ENCODE measurements at places on chromosomes 1 and 21.

GRCh38 chr1:40315795-40316594, 1.1 kb downstream of the COL9A2 start:
- peaks cover 8% of the 10 kb centered on the region for H3K27me3 ChIP-seq
- H3K4me1 ChIP-seq = peaks cover 5% of the 10 kb centered on the region
- H3K4me3 ChIP-seq = peak overlapping the region; percentile 56
- H3K27ac ChIP-seq = peak overlapping the region; percentile 30

GRCh38 chr1:50603274-50604271, 180.3 kb upstream of the DMRTA2 start:
- peak overlapping the region; percentile 45 for H3K27ac ChIP-seq
- H3K4me1 ChIP-seq = no peaks in the 10 kb centered on the region
- H3K27me3 ChIP-seq = no peaks in the 10 kb centered on the region
- no peaks in the 10 kb centered on the region for H3K36me3 ChIP-seq
- H3K4me3 ChIP-seq = no peak overlapping the region

GRCh38 chr1:88661188-88661587, 22.9 kb upstream of the PKN2 start:
- no peak for DNase-seq
- no peaks in the 10 kb centered on the region for H3K4me1 ChIP-seq
- no peaks in the 10 kb centered on the region for H3K27me3 ChIP-seq
- no peak overlapping the region for H3K4me3 ChIP-seq
- no peaks in the 10 kb centered on the region for H3K36me3 ChIP-seq

GRCh38 chr1:184563308-184563707, 176.5 kb downstream of the C1orf21 start:
- no peak overlapping the region for H3K4me3 ChIP-seq
- no peaks in the 10 kb centered on the region for H3K27me3 ChIP-seq
- H3K36me3 ChIP-seq = no peaks in the 10 kb centered on the region
- H3K27ac ChIP-seq = peak overlapping the region; percentile 4

- H3K36me3 ChIP-seq = no peaks in the 10 kb centered on the region
- H3K27ac ChIP-seq = peak overlapping the region; percentile 66
- H3K4me3 ChIP-seq = no peak overlapping the region
- no peak for DNase-seq
- H3K27me3 ChIP-seq = no peaks in the 10 kb centered on the region
- peaks cover 7% of the 10 kb centered on the region for H3K4me1 ChIP-seq
Measured at GRCh38 chr1:68218490-68218889, 13.8 kb downstream of the WLS start.

DNA sequence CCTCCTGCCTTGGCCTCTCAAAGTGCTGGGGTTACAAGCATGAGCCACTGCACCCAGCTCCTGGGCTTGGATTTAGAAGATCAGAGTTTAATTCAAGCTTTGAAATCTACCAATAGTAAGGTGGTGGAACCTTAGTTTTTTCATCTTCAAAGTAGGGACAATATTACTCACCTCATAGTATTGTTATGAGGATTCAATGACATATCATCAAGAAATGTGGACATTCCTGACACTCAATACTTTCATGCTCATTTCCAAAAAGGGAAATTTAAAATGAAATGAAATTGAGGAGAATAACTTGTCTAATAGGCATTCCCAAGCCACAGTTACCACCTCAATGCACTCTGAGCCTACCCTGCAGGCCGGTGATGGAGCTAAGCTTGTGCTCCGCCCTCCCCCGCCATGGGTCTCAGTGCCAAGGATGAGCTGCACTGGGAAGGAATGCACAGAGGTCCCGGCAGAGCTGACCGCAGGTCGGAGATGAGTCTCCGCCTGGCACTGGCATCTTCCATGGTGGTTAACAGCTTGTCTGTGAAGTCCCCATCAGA, 56.5 kb upstream of the BCAR3 start:
- no peak overlapping the region for H3K27ac ChIP-seq
- H3K27me3 ChIP-seq = no peaks in the 10 kb centered on the region
- H3K36me3 ChIP-seq = no peaks in the 10 kb centered on the region
- peaks cover 3% of the 10 kb centered on the region for H3K4me1 ChIP-seq
- DNase-seq = peak; percentile 81
- no peak overlapping the region for H3K4me3 ChIP-seq

GRCh38 chr1:205325334-205325884, 3.9 kb upstream of the NUAK2 start:
- H3K4me1 ChIP-seq = no peaks in the 10 kb centered on the region
- H3K4me3 ChIP-seq = no peak overlapping the region
- DNase-seq = peak; percentile 55
- H3K36me3 ChIP-seq = no peaks in the 10 kb centered on the region
- H3K27me3 ChIP-seq = peaks cover 6% of the 10 kb centered on the region
- H3K27ac ChIP-seq = no peak overlapping the region

DNA sequence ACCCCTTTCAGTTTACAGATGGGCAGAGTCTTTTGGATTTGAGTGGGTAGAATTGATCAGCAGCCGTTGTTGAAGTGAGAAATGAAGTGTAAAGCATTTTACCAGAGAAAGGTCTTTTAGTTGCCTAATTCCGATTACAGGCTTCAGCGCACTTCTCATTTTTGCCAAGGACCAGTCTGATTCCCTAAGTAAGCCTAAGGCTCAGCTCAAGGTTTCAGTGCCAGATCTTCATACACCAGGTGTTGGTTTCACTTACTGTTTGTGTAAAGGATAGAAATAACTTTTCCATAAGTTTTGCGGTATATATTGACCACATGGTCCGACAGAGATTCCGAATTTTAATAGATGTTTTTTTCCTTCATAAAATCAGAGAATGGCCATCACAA, 83.9 kb upstream of the BMP8A start:
- no peaks in the 10 kb centered on the region for H3K27me3 ChIP-seq
- H3K27ac ChIP-seq = no peak overlapping the region
- no peak for DNase-seq
- peak overlapping the region; percentile 91 for H3K4me3 ChIP-seq

DNA sequence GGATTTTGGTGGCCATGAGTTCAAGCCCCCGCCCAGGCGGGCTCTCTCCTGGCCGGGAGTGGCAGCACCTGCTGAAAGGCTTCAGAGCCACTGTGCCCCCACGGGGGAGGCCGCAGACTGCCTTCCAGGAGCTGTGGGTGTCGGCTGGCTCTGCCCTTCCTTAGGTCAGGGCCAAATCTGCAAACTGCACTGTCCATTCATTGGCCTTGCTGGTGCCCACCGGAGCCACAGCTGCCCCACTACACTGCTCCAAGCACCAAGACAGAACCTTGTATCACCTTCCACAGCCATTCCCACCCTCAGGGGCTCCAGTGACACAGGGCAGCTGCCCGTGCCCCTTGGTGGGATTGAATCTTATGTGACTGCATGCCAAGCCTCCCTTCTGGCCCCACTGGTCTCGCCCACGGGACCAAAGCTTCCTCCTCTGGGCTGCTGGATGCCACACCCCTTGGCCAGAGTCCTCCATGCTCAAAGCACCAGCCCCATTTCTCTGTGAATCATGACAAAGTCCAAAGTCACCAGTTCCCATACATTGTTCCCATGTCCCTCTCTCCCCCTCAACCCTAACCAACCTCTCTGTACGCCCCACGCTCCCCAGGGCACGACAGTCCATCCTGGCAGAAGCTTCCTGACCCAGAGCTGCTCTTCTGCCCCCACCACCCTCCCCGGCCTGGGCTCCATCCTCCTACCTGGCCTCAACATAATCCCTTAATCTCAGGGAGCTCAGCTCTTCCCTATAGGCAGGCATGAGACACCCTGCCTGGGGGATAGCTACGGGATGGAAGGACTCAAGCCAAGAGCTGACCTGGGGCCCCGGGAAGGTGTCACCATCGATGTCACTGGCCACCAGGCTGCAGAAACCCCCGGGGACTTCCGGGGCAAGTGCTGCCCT, 20.9 kb upstream of the GPR153 start:
- no peak for DNase-seq
- no peaks in the 10 kb centered on the region for H3K4me1 ChIP-seq
- no peak overlapping the region for H3K27ac ChIP-seq
- no peaks in the 10 kb centered on the region for H3K36me3 ChIP-seq
- no peaks in the 10 kb centered on the region for H3K27me3 ChIP-seq

- H3K27me3 ChIP-seq = no peaks in the 10 kb centered on the region
- no peak overlapping the region for H3K27ac ChIP-seq
- no peaks in the 10 kb centered on the region for H3K36me3 ChIP-seq
- no peak for DNase-seq
Measured at GRCh38 chr1:153058826-153059784, 1.8 kb upstream of the SPRR2A start.

DNA sequence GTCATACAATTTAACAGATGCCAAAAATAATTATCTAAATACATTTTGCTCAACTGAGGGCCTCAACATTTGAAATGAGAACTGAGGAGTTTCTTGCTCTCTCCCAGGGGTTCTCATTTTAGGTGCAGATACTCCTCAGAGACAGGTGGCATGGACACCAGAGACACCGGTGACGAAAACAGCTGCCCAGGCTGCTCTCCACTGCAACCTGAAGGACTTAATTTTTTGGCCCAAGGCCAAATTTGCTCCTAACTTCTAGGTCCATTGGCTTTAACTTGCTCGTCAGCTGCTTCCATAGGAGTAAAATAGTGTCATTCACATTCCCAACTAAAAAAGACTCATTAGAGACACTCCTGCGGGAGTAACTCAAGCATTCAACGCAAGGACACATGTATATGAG, 87.0 kb downstream of the NRIP1 start:
- H3K4me3 ChIP-seq = no peak overlapping the region
- no peaks in the 10 kb centered on the region for H3K4me1 ChIP-seq
- no peaks in the 10 kb centered on the region for H3K27me3 ChIP-seq
- no peak for DNase-seq
- H3K36me3 ChIP-seq = no peaks in the 10 kb centered on the region
- no peak overlapping the region for H3K27ac ChIP-seq

DNA sequence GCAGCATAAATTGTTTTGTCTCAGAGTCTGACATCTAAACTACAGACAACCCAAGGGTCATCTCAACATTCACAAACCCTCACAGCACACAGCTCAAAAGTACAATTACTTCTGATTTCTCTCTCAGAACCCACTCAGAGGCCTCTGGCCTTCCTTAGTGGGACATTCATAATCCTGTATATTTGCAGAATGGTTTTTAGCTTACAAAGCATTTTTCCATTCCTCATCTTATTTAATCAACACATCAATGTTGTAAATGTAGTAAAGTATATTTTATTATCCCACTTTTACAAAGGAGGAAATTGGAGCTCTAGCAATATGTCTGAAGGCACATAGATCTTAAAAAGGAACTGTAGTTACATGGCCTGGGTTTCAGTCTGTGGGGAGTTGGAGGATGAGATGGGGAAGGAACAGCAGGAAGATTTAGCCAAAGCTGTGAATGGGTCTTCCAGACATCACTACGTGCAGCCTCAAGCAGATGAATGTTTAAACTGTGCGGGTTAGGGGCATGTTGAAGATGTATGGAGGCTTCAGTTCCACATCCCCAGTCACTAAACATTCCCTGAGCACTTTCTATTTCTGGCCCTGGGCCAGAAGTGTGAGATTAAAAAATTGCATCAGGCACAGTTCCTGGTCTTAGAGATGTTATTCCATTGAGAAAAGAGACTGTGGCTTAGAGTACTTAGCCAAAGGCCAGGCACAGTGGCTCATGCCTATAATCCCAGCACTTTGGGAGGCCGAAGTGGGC, 13.3 kb downstream of the AKNAD1 start:
- no peak overlapping the region for H3K4me3 ChIP-seq
- no peaks in the 10 kb centered on the region for H3K36me3 ChIP-seq
- no peaks in the 10 kb centered on the region for H3K4me1 ChIP-seq

GRCh38 chr1:202589190-202589930, 120.9 kb downstream of the SYT2 start:
- peak overlapping the region; percentile 95 for H3K27ac ChIP-seq
- H3K4me1 ChIP-seq = peaks cover 11% of the 10 kb centered on the region
- DNase-seq = peak; percentile 82
- H3K4me3 ChIP-seq = peak overlapping the region; percentile 23
- H3K27me3 ChIP-seq = no peaks in the 10 kb centered on the region
- no peaks in the 10 kb centered on the region for H3K36me3 ChIP-seq

DNA sequence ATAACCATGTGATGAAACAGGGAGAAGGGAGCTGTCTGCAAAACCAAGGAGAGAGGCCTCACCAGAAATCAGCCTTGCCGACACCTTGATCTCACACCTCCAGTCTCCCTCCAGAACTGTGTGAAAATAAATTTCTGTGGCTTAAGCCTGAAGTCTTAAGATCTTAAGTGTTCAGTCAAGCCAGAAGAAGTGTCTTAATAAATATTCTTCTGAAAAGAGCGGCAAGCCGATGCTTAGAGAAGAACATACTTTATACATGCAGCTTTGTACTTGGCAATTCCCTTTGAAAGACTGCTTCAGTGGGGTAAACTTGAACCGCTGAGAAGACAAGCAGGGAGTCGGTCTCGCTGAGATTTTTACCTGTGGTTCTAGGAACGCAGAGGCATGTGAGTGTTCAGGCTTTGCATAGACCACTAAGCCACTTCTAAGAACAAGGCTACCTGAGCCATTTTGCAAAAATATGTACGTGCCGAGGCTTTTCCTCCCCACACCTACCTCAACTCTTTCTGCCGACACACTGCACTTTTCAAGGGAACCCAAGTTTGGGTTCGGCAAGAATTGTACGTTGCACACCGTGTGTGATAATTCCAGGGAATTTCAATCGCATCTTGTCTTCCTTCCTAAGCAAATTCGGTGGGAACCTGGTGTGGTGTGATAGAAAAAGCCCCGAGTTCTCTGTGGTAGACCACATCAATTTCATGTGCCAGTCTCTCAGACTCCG, 3.4 kb downstream of the RUNX1 start:
- no peak overlapping the region for H3K27ac ChIP-seq
- no peak for DNase-seq
- no peak overlapping the region for H3K4me3 ChIP-seq

GRCh38 chr1:192067360-192067759, 90.9 kb upstream of the RGS18 start:
- DNase-seq = no peak
- no peak overlapping the region for H3K4me3 ChIP-seq
- no peaks in the 10 kb centered on the region for H3K4me1 ChIP-seq
- no peak overlapping the region for H3K27ac ChIP-seq
- no peaks in the 10 kb centered on the region for H3K36me3 ChIP-seq

DNA sequence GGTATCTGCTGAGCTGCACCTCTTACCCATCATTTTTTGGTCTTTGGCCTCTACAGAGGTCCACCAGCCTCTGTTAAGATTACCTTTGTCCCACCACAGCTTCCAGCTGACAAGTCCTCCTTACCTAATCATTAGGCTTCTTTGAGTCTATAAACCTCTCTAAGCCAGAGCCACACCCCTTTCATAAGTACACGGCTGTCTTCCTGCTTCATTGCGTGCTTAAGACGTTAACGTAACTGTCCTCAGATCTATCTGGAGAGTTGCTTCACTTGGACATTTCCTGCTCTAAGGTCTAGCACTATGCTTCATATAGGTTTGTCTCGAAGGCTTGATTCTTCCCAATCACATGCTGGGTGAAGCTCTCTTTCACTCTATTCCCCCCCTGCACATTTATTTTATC, 71.0 kb upstream of the CACHD1 start:
- H3K4me1 ChIP-seq = no peaks in the 10 kb centered on the region
- no peaks in the 10 kb centered on the region for H3K36me3 ChIP-seq
- H3K27me3 ChIP-seq = no peaks in the 10 kb centered on the region
- DNase-seq = no peak
- no peak overlapping the region for H3K27ac ChIP-seq

- H3K27me3 ChIP-seq = no peaks in the 10 kb centered on the region
- no peaks in the 10 kb centered on the region for H3K36me3 ChIP-seq
- H3K4me1 ChIP-seq = no peaks in the 10 kb centered on the region
- no peak overlapping the region for H3K27ac ChIP-seq
- DNase-seq = no peak
- no peak overlapping the region for H3K4me3 ChIP-seq
Measured at GRCh38 chr1:231808116-231808515, 181.5 kb downstream of the DISC1 start.

GRCh38 chr1:175206687-175207086, 14.1 kb upstream of the KIAA0040 start:
- H3K4me1 ChIP-seq = no peaks in the 10 kb centered on the region
- H3K36me3 ChIP-seq = no peaks in the 10 kb centered on the region

GRCh38 chr1:11850156-11850555, 2.6 kb upstream of the NPPA start:
- H3K36me3 ChIP-seq = no peaks in the 10 kb centered on the region
- no peaks in the 10 kb centered on the region for H3K4me1 ChIP-seq
- no peak overlapping the region for H3K4me3 ChIP-seq
- no peaks in the 10 kb centered on the region for H3K27me3 ChIP-seq
- DNase-seq = no peak

Data from breast epithelium (tissue), 4 donors.